ENCODE measurements at places on chromosomes 7 and 10.

DNA sequence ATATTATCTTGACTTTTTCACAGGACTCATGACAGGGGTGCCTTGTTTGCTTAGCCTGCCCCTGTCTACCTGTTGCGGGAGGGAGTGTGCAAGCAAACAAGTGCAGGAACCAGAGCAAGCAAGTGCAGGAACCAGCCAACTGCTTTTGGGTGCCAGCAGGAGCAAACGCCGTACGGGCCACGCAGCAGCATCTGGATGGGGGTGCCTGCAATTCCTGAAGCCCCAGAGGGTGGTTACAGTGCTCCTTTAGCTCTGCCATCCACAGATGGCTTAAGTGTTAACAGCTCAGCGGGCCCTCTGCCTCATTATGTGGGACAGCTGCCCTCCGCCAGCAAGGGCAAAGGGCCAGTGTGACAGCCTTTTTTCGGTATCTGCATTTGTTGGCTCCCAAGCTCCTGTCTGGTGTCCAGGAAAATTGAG lies 83.5 kb downstream of the MICU1 start:
- DNase-seq = no peak

DNA sequence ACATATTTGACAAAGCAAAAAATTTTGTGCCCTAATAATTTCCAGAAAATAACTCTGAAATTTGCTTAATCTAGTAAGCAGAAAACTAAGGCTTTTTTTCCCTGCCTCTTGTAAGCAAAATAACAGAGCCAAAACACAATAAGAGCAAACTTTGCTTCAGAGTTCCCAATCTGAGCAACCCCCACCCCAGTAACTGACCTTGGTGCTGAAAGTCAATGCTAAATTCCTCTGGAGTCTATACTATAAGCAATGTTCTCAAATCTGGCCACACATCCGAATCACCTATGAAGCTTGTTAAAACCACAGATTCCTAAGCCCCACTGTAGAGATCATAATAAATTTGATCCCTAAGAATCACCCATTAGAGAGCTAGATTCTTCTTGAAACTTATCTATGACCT lies 150.5 kb downstream of the ELAPOR2 start:
- DNase-seq = no peak

DNA sequence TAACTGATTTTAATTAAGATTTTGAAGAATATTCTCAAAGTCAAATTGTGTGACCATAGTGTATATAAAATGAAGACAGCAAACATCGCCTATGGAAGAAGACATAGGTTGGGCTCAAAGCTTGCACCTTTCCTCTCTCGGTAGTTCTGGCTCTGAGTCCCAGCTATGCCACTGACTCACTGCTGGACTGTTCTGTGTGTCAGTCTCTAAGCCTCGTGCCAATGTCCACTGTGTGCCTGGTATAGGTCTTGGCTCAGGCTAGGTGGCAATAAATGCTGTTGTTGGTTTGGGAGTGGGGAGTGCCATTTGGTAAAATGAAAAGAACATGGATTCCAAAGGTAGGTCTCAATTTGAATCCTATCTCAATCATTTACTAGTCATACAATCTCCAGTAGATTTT lies 137.5 kb upstream of the RHEB start:
- DNase-seq = no peak

GRCh38 chr10:116208956-116209567 lies 63.9 kb downstream of the GFRA1 start:
- DNase-seq = no peak

GRCh38 chr10:36254199-36254598 lies 612.1 kb upstream of the FZD8 start:
- DNase-seq = peak; percentile 15

- DNase-seq = no peak
These were observed 227.1 kb downstream of the AGMO start for GRCh38 chr7:15334536-15335263.

- no peak for DNase-seq
These were observed 203.7 kb downstream of the ARHGAP21 start for GRCh38 chr10:24519950-24520349.

- no peak for DNase-seq
These were observed 65.7 kb downstream of the GBF1 start for GRCh38 chr10:102311025-102311420.

- DNase-seq = no peak
These were observed 144.4 kb downstream of the ZMYND11 start for GRCh38 chr10:279655-280054.

DNA sequence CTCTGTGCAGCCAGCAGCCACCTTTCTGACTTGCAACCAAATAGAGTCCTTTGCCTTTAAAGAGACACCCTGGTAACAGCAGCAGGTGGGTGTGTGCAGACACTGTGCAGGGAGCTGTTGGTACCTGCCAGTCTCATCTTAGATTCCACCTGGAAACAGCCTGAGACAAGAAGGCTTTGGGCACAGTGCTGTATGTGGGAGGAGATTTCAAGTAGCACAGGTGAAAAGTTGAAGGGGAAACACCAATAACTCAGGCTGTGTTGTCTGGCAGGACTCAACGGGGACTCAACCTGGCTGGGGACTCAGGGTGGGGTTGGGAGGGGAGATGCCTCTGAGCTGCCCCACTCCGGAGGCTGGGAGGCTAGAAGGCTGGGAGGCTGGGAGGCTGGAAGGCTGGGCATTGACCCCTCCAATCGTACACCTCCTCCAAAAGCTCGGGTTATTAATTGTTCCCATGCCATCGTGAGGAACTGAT lies 6.7 kb downstream of the CPXM2 start:
- no peak for DNase-seq

DNA sequence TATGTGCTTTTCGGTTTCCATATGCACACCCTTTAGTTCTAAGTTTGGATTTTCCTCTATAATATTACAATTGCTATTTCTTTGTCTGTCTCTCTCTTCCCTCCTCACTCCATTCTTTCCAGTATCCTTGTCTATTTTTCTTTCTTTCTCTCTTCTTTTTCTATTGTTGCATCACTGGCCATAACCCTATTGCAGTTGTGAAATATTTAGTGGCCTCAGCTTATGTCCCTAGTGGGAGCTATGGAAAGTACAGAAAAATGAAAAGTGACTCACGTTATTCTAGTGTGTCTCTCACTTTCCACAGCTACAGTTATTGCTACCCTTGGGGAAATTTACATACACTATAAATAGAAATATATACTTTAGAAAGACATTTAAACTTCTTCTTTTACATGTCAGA lies 59.1 kb downstream of the CNTNAP2 start:
- DNase-seq = peak; percentile 10

- DNase-seq = peak; percentile 8
These were observed 1.3 kb downstream of the GJD4 start for GRCh38 chr10:35606430-35606829.

DNA sequence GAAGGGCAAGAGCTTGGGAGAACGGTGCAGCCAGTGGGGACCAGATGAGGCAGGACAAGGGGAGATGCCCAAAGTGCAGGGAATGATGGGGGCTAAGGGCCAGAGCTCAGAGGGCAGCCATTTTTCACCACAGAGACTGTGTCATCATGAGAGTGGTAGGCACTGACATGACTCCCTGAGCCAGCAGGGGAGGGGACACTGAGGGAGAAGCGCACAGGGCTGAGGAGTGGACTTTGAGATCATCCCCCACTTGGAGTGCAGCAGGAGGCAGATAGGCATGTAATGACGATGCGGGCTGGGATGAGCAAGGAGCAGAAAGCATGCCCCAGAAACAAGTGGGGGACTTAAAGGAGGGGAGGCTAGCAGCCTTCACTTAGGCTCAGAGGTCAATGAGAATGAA lies 5.2 kb upstream of the SMKR1 start:
- no peak for DNase-seq

DNA sequence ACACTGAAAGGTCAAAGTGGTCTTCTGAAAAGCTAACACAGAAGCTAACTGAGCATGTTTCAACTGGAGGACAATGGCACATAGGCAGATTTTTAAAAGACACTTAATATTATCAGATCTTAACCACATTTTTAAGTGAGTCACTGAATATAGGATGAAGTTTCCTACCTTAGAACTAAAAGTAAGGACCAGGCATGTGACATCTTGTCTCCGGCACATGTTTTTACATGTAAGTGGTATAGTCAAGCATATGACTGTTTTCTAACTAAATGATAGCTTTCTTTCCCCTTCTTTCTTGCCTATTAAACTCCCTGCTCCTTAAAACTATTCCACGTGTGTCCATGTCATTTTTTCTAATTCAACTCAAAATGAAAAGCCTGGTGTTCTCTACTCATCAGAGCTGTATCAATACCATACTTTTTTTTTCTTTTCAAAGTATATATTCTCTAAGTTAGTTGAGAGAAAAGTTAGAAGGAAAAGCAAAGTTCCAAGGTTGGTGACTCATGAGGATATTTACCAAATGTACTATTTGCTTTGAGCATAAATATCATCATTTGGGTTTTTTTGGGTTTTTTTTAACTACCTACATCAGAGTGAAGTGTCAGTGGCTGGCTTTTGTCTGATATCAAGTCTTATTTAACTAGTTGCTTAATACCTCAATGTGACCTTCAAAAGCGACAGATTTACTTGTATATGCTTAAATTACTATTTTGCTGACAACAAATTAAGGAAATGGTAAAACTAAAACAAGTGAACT lies 127.5 kb downstream of the CRPPA start:
- DNase-seq = peak; percentile 8

GRCh38 chr7:30977896-30978564 lies 14.3 kb downstream of the GHRHR start:
- peak; percentile 54 for DNase-seq

GRCh38 chr7:41401833-41402232 lies 301.1 kb downstream of the INHBA start:
- no peak for DNase-seq

- no peak for DNase-seq
These were observed 13.5 kb upstream of the ENTPD1 start for GRCh38 chr10:95742485-95742884.

GRCh38 chr7:147556317-147556716 lies 1034.2 kb upstream of the C7orf33 start:
- no peak for DNase-seq

DNA sequence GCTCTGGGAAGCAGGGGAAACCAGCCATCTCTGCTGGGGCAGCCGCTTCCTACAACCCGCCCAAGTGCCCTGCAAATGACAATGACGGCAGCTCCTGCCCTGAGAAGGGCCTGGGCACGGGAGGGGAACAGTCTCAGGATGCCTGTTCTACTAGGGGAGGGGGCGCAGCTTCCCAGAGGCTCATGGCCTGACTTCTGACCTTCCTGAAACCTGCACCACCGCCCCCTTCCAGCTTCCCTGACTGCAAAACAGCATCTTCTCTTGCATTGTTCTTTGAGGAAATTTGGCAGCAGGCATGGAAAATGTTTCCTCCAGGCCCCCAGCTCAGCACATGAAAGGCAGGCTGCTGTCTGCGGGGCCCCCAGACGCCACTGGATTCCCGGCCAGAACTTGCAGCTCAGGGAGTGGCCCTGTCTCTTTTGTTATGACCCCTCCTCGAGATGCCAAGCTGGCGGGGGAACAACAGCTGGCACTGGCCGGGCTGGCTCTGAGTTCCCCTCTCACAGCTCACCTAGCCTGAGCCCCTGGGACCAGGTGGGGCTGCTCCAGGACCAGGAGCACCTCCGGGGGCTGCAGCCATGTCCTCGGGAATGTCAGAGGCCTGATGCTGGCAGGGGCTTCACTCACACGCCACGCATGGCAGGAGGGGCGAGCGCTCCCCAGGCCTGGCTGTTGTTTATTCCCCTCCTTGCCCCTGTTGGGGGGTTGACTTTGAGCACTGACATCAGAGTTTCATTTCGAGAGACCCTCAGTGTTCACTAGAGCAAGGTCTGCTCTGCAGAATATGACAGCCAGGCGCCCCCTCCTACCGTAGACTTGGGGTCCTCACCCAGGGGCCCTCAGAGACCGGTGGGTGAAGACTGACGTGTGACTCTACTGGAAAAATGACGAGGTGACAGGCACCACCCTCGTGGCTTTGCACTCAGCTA lies 62.7 kb downstream of the CALML3 start:
- DNase-seq = no peak

DNA sequence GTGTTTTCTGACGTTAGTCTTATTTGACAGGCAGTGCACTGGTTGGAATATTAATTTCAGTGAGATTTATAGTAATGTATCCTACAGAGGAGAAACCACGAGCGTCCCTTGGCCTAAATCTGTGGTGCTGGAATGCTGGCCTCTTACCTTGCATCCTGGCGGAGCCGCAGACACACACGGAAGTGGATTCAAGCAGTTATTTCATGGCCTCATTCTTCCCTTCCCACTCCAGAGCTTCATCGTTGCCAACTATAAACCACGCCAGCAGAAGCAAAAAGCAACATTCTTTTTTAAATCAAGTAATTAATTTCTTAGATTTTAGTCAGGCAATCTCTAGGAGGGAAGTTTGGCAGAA lies 13.1 kb downstream of the WIPI2 start:
- no peak for DNase-seq

DNA sequence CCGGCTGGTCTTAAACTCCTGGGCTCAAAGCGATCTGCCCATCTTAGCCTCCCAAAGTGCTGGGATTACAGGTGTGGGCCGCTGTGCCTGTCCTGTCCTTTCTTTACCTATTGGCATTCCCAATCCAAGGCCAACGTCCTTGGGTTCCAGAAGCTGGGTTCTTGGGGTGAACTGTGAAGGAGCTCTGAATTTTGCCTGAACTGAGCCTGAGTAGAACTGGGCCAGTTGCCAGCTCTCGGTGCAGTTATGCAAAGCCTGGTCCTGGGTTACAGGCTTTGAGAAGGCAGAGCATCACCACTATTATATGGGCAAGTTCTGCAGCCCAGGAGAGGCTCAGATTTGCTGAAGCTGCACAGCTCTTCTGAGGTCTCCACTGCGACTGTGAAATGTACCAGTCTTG lies 24.6 kb upstream of the SH2D4B start:
- no peak for DNase-seq

- peak; percentile 70 for DNase-seq
These were observed 26.4 kb downstream of the NUDT13 start for GRCh38 chr10:73136627-73137026.

DNA sequence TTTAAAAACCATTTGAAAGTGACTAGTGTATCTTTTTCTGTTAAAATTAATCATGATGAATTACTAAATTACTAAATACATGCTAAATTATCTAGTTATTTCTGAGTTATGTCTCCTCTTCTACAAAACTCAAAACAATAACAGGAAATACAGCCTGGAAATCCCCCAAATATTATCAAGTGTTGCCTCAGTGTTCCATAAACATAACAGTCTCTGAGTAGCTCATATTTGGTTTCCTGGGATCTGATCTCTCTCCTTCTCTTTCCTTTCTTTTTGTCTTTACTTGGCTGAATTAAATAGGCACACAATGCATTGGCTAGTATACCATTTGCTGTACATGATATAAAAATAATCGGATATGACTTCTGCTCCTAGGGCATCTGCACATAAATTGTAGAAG lies 277.6 kb upstream of the IGFBP3 start:
- DNase-seq = no peak

- DNase-seq = no peak
These were observed 244.2 kb downstream of the POU6F2 start for GRCh38 chr7:39221901-39222300.

- no peak for DNase-seq
These were observed 142.1 kb downstream of the CDK14 start for GRCh38 chr7:90738249-90738648.

DNA sequence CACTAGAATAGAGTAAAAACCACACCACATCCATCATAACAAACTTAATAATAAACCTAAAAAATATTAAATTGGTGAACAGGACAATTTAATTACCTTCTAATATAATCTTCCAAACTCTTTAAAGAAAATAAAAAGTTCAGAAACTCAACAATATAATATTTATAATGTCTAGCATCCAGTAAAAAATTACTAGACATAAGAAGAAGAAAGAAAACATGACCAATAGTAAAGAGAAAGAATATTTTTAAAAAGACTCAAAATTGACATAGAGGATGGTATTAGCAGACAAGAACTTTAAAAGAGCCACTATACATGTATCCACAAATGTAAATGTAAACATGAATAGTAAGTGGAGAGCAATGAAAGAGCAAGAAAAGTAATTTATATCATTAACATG lies 388.4 kb downstream of the TFEC start:
- no peak for DNase-seq

GRCh38 chr7:129366-130221 lies 62.8 kb upstream of the FAM20C start:
- DNase-seq = no peak

Measured in ELR (cell line).